ENCODE measurements at places on chromosomes 1 and 21.

DNA sequence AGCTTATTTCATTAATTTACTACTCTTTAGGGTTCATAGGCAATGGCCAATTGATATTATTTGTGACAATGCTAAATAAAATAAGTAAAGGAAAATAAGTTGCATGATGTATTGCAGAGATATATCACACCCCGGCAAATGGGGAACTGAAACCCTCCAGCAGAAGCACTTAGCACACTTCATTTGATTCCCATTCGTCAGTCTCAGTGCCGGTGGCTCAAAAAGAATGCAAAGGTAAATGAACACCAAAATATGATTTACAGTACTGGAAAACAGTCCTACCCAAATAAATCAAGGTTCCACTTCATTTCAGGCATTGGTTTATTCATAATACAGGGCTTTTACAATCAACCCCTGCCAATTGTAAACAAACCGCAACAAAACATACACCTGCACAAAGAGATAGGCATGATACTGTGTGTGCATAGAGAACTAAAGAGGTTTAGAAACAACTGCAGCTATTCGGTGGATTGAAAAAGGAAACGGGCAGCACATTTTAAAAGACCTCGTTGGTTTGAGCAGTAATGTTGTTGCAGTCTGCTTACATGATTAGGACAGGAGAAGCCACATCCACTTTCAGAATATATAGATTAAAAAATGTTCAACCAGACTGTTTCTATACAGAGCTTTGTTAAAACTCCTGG is 1019.2 kb downstream of the TTLL7 start:
- DNase-seq = no peak

GRCh38 chr1:153612111-153612754 is 704 bp downstream of the S100A16 start:
- DNase-seq = no peak

DNA sequence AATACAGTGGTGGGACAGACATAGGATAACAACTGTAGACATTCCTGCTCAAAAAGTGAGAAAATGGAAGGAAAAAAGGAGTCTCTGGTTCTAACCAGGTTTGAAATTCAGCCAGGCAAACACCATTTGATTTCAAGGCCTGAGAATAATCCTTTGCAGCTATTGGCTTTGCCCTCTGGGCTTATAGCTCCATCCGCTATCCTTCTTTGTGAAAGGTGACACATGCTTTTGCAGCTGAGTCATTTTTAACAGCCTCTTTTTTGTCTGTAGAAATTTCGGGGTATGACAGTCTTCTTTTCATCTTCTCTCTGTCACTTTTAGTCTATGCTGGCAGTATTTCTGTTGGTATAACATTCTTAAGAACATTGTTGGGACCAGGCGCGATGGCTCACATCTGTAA is 16.2 kb downstream of the SDHC start:
- DNase-seq = no peak

DNA sequence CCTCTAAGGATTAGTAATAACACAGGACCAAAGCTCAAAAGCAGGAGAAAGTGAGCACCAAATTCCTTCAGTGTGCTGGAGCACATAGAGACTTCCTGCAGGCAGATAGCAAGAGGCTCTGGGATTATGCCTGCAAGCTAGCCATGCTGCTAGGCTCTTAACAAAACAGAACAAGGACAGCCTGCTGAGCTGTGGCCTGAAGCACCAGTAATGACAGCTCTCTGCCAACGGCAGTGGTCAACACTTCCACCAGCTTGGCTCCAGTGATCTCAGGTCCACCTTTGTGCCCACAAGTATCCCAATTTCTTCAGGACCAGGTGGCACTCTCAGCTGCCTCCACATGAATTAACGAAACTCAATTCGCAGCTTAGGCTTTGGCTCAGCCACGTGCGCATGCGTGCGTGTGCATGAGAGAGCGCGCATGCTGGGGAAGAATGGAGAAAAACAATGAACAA is 64.2 kb downstream of the SLC45A1 start:
- no peak for DNase-seq

GRCh38 chr1:157033357-157033876 is 12.1 kb downstream of the ARHGEF11 start:
- DNase-seq = no peak

DNA sequence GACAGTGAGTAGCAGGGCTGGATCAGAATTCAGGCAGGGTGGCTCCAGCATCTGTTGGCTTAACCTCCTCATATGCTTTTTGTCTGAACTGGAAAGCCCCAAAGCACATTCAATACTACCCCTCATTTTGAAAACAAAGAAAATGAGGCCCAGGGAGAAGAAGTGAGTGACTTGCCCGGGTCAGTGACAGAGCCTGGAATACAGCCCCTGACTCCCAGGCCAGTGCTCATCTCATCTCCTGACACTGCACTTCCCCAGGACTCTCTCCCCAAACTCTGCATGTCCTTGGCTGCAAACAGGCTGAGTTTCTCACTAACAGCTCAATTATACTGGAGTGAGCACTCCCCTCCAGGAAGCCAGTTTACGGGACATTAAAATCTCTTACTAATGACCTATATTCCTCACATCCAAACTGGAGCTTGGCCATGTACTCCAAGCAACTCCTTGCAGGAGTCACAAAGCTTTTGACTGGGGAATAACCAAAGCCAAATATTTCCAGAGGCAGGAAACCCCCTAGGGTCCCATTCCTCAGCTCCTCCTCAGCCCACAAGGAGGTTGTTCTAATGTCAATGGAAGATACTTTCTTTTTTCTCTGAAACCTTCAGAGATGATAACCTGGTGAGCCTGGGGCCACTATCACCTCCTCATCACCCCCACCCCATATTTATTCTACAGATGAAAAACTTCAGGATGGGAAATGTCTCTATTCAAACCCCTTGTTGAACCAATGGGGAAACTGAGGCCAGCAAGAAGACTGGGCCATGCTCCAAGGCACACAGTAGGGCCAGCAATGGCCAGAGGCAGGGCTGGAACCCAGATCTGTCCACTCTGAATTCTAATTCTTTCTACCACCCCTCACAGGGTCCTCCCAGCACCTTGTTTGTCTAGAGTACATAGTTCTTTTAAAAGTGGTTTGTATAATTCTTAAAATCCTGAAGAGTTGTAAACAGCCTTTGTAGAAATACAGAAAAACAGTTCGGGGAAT is 127.0 kb downstream of the PLPP3 start:
- no peak for DNase-seq

DNA sequence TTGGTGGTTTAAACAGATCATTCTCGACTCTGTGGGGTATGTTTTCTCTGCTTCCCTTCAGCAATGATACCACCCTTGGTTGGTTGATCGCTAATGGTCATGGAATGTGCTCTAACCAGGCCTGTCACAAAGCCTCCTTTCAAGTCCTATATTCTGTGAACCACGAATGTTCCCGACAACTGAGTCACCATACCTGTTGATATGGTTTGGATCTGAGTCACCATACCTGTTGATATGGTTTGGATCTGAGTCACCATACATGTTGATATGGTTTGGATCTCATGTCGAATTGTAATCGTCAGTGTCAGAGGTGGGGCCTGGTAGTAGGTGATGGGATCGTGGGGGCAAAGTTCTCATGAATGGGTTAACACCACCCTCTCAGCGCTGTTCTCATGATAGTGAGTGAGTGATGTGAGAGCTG is 10.2 kb upstream of the CAMK2N1 start:
- no peak for DNase-seq

DNA sequence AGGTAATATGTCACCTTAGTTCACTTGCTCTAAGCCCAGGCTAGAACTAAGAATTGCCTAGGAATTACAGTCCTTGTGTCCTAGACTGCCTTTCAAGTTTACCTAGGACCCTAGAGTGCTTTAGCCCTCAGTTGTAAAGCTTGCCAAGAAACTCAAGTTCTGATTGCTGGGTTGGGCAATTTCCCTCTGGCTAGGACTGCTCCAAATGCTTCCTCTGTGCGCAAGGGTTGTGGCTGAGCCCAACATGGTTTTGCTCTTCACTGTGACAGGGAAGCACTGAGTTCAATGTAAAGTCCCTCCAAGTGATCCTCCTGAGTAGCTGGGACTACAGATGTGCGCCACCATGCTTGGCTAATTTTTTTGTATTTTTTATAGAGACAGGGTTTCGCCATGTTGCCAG is 102.3 kb upstream of the NEK7 start:
- DNase-seq = no peak

- DNase-seq = no peak
Observed at GRCh38 chr1:45348020-45348419, 7.8 kb upstream of the MUTYH start.

GRCh38 chr1:46401964-46402626 is 8.0 kb downstream of the FAAH start:
- peak; percentile 29 for DNase-seq

DNA sequence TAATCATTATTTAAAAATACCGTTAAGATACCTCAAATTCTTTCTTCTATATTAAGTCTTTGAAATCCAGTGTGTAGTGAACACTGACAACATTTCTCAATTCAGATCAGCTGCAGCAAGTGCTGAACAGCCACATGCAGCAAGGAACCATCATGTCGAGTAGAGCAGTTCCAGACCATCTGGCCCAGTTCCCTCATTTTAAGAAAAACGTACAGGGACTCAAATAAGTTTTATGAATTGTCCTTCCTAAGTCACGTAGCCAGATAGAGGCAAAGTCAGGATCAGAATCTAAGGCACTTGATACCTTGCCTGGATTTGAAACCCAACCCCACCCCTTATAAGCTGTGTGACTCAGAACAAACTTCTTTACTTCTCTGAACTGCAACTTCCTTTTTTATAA is 132.4 kb downstream of the PROX1 start:
- DNase-seq = no peak

DNA sequence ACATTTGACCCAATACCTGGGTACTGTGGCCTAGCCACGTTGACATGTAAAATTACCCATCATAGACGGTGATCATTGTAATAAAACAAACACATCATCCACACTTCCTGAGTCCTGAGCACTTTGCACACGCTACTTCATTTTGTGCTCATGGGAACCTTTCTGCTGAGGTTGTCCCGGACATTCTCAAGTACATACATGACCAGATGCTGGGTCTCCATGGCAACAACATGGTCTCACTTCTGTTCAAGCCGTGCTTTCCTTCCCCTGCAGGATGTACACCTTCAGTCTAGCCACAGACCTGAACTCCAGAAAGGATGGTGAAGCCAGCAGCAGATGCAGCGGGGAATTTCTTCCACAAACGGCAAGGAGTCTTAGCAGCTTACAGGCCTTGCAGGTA is 22.7 kb downstream of the UBASH3A start:
- DNase-seq = no peak

- no peak for DNase-seq
Observed at GRCh38 chr1:159977364-159978106, 23.5 kb upstream of the SLAMF9 start.

DNA sequence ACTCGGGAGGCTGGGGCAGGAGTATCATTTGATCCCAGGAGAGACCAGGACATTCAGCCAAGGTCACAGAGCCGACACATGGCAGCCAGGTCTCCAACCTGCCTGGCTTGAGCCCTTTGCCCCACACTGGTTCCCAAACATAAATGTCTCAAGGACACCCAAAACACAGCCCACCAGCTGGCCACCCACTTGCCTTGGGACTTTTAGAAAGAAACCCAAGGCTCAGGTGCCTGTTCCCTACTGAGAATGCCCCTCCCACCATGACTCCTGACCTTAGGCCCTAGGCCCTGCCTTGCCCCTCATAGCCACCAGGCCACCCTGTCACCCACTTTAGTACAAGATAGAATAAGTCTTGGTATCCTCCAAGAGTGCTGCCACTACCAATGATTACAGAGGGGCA is 41.9 kb upstream of the LRP8 start:
- DNase-seq = no peak

DNA sequence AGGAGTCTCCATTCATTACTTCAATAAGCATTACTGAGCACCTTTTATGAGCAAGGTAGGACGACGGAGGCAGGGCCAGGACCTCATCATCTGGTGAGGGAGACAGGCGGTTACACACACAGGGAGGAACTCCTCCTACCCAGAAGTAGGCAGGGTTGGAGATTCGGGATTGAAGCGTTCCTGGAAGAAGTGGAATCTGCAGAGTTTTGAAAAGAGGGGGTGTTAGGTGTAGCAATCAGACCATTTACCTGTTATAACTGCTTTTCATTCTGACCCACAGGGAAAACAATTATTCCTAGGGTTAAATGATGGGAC is 392.4 kb downstream of the DISC1 start:
- DNase-seq = no peak

GRCh38 chr1:40745176-40745575 is 38.4 kb upstream of the KCNQ4 start:
- DNase-seq = no peak

- DNase-seq = no peak
Observed at GRCh38 chr1:172779491-172779890, 120.6 kb downstream of the FASLG start.

- DNase-seq = no peak
Observed at GRCh38 chr1:55965981-55966461, 613.3 kb downstream of the PLPP3 start.

- DNase-seq = no peak
Observed at GRCh38 chr1:100364697-100365096, 12.4 kb downstream of the CDC14A start.
